ENCODE measurements at places on chromosomes 1 and 21. TPM values are rescaled to one million over a fixed set of nuclear protein-coding genes. Genes with fewer than 3 reads are reported as not detected.

PTCH2 gene
- 7.2 TPM for total RNA-seq

NR5A2 gene
- total RNA-seq: 5.9 TPM

TCHHL1 gene
- total RNA-seq: 17.4 TPM

BRINP3 gene
- 0.20 TPM for total RNA-seq
